ENCODE measurements at places on chromosomes 11 and 22.

GRCh38 chr11:33271059-33271458, 13.9 kb downstream of the HIPK3 start:
- no peak for DNase-seq

GRCh38 chr11:67029146-67029545, 6.2 kb downstream of the SYT12 start:
- no peak for DNase-seq

DNA sequence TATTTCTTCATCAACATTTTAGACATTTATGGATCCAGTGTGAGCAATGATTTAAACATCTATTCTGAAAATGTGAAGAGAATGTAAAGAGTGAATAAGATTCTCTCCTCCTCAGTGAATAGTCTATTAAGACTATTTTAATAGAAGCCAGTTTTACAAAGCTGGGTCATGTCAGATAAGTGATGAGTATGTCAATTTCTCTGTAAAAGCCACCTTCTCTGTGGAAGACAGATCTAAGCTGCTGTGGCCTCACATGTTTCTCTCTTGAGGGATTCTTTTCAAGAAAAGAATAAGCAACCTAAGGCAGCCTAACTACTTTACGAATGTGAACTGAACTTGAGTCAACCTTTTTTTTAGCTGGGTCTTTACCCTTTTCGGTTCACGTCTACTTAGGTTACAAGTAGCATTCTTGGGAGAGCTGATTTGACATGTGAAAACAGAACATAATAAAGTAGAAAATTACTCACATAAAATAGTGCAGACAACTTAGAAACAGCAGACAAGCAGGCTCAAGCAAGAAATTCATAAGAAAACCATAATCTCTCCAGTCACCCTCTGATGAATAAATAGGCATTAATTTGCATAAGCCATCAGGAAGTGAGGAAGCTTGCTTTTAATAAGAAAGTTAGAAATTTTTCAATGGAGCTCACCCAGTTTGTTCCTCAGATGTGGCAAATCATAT, 9.9 kb downstream of the CTSC start:
- no peak for DNase-seq

DNA sequence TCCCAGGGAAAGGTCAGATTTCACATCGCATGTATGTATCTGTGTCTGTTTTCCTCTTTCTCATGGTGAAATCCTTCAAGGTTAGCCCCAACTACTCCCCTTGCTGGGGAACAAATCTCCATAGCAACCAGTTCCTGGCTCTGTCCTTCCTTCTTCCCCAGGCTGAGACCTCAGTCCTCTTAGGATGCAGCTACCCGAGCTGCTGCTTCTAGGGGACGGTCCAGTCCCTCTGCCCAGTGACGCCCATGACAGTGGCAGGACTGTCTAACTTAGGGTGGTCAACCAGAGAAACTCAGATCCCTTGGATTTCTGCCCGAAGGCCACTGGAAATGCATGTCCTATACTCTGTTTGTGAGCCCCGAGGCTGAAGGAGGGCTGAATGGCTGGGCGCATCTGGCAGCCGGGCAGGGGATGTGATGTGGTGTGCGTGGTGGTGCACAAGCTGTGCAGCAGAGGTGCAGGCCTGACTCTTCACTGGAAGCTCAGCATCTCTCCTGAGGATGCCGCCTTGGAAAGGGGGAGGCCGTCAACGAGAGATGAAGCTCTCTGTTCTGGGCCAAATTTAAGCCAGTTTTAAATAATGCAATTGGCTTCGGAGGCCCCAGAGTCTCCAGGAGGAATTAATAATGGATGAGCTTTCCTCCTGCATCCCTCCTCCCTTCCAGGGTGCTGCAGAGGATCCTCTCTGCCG, 118.7 kb upstream of the B3GAT1 start:
- DNase-seq: no peak

- no peak for DNase-seq
These were observed 1.7 kb upstream of the CBX6 start for GRCh38 chr22:38873469-38874411.

DNA sequence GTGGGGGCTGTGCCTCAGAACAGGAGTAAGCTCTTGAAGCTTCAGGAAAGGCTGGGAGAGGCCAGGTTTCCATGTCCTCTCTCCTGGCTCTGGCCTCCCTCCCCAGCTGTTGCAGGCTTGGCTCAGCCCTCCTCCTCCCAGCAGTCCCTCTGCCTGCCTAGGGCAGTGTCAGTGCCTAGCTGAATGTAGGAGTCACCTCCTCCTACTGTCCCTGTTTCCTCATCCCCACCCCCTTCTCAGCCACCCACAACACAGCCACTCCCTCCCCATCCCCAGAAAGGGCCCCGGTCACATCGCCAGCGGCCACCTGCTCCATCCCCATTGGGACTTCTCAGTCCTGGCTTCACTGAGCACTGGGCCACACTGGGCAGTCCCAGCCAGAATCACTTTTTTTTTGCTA, 2.9 kb upstream of the FBLN1 start:
- no peak for DNase-seq
